ENCODE measurements at places on chromosomes 6 and 20.

DNA sequence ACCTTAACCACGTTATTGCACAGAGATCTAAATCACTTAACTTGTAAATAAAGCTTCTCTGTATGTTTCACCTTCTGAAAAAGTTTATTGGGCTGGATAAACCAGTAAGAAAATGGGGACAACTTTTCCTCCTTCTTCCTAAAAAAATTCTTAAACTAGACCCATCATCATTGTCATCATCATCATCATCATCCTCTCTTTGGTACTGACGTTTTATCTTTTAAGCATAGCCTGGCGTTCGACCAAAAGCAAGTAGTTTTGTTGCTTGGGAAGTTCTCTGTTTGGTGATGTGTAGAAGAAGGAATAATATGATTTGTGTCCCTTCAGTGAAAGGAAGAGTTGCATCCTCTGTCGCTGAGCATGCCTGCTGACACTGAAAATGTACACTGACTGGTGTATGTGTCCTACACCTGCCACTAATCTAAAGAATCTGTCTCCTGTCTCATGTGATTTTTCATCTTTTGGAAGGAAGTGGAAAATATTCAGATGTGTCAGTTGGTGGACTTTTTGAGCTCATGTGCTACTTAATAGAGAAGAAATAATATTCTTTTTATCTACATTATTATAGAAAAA is 2.5 kb downstream of the CLVS2 start:
- DNase-seq, result no peak

GRCh38 chr6:110864824-110865223 is 9.8 kb upstream of the AMD1 start:
- DNase-seq, result no peak

DNA sequence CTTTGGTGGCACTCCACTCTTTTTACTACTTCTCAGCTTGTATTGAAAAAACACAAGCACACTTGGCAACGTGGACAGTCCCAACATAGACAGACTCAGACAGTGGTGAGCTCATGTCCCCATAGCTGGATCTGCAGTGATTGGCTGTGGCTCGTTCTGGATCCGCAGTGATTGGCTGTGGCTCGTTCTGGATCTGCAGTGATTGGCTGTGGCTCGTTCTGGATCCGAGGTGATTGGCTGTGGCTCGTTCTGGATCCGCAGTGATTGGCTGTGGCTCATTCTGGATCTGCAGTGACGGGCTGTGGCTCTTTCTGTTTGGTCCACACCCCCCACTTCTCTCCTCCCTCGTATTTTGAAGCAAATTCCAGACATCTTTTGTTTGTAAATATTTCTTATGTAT is 28.0 kb downstream of the OSBPL2 start:
- DNase-seq, result no peak

- DNase-seq, result no peak
Measured at GRCh38 chr20:51725584-51726176, 42.5 kb downstream of the ATP9A start.

GRCh38 chr20:8853805-8854338 is 215.0 kb upstream of the PLCB4 start:
- peak; percentile 62 for DNase-seq

DNA sequence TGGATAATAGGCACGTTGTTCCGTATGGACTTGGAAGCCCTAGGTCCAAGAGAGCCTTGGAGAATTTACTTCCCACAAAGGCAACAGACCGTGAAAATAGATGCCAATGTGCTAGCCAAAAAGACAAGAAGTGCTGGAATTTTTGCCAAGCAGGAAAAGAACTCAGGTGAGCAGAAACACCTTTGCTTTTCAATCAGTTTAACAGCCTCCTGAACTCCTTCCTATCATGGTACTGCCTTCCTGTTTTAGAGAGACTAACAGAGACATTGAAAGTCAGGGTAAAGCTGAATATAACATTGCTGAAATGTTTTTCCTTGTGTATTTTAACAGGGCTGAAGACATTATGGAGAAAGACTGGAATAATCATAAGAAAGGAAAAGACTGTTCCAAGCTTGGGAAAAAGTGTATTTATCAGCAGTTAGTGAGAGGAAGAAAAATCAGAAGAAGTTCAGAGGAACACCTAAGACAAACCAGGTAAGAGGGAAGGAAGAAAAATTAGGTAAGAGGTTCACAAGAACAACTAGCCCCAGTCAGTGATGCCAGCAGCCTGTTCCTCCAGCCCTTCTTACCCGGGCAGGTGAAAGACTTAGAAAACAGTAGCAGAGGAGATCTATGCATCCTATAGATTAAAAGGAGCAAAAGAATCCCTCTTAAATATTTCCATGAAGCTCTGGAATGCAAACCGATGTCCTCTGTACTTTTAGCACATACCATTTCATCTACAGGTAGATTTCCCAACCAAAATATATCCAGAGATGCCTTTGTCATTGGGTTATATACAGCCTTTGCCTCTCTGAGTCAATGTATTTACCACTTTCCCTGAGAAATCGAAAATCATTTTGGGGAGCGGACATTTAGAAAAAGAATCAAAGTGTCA is 4.0 kb downstream of the EDN1 start:
- no peak for DNase-seq

GRCh38 chr6:32397252-32397920 is 9.6 kb downstream of the BTNL2 start:
- no peak for DNase-seq

DNA sequence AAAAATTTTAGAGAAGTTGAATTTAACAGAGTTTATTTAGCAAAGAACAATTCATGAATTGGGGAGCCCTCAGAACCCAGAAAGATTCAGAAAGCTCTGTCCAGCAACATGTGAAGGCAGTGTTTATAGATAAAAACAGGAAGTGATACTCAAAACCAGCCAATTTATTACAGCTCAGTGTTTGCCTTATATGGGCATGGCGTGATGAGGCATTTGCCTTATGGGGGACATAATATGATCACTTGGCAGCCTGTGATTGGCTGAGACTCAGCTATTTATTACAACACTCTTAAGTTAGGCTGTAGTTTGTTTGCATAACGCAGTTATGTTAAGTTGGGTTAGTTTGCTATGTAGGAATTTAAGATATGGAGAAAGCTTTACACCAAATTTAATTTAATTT is 11.5 kb downstream of the HLA-DPA1 start:
- DNase-seq, result no peak

DNA sequence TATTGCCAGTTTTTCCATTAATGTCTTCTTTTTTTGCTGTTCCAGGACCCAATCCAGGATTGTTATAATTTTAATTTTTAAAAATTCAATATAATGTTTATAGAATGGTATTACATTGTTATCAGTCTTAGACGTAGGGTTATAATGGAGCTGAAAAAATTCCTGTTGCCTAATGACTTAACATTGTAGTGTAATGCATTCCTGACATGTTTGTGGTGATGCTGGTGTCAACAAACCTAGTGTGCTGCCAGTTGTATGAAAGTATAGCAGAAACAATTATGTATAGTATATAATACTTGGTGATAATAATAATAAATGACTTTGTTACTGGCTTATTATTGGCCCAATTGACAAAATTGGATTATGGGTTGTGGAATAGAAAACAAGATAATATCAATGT is 30.4 kb downstream of the KIZ start:
- DNase-seq, result peak; percentile 2

GRCh38 chr20:43824309-43825050 is 90.2 kb upstream of the TOX2 start:
- peak; percentile 12 for DNase-seq

- DNase-seq, result no peak
Measured at GRCh38 chr6:134727081-134727480, 222.8 kb downstream of the ALDH8A1 start.

GRCh38 chr6:89553431-89553830 is 85.1 kb downstream of the LYRM2 start:
- no peak for DNase-seq

DNA sequence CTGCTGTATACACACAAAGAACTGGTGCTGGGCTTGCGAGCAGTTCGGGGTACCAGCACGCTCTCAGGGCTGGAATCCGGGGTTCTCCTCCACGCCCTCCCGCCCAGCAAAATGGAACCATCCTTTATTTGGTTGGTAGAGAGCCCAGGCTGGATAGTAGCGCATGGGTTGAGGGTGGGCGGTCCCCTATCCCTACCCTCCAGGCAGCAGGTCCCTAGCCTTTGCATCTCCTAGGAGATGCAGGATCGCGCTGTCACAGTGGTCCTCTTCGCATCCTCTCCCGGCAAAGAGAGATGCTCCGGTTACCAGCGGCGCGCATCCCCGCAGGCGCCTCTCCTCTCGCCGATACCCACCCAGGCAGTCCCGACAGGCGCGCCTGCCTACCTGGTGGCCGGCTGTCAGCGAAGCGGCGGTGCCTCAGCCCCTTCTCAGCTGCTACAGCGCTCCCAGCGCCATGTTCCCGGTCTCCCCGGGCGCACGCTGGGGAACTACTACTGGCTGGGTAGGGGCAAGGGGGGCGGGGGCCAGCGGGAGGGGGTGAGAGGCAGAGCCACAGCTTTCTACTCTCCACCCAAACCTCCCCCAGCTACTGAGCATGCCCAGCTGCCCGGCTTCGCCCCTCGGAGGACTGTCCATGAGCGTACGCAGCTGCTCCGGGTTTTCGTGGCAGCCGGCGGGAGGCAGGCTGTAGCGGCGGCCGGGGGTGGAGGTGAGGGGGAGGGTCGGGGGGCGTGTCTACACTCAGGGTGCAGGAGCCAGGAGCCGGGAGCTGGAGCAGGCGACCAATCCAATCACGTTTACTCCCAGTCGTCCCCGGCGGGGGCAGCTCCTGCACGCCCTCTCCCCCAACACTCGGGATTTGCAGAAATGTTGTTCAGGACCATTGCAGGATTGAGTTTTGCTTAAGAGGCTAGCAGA is at the start of gene PAK5:
PAK5 (minus strand) TSS at position 699 of the 918 bp plus-strand sequence. CDS start 194,748 bp downstream, outside the sequence.
- peak; percentile 10 for DNase-seq

DNA sequence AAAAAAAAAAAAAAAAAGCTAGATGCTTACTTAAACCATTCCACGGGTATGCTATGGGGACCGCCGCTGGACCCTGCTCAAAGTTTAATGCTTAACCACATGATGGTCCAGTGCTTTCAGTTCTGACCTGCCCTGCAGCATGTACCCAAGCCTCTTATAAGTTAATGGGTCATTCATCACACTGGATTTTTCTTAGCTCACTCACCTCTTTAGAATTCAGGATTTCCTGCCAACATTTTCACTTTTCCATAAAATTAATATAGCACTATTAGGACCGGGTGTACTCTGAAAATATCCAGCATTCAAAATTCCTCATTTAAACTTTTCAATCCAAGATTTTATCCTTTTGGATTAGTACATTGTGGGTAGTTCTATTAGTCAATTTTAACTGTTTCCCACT is 140.8 kb downstream of the ALDH8A1 start:
- peak; percentile 75 for DNase-seq

DNA sequence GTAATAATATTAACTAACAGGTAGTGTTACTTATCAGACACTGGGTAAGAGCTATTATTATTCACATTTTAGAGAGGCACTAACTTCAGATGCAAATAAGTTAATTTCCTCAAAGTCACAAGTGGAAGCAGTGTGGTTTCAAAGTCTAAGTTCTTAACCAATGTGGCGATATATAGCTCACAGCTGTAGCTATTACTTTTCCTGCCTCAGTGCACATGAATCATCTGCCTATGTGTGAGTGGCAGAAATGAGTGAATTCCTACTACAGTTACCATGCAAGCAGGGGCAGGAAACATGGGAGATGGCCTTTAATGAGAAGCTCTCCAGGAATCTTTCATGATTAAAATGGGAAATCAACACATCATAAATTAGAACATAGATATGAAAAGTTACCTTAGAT is 126.2 kb upstream of the EYA4 start:
- peak; percentile 59 for DNase-seq

- no peak for DNase-seq
Measured at GRCh38 chr6:86016077-86016476, 373.4 kb upstream of the SYNCRIP start.

- no peak for DNase-seq
Measured at GRCh38 chr20:752291-752690, 16.0 kb downstream of the SLC52A3 start.

GRCh38 chr6:55034752-55035151 is 139.6 kb upstream of the HCRTR2 start:
- DNase-seq, result no peak

GRCh38 chr20:50592282-50593004 is 82.3 kb downstream of the PTPN1 start:
- no peak for DNase-seq

- DNase-seq, result no peak
Measured at GRCh38 chr6:100691972-100692371, 189.2 kb downstream of the ASCC3 start.

DNA sequence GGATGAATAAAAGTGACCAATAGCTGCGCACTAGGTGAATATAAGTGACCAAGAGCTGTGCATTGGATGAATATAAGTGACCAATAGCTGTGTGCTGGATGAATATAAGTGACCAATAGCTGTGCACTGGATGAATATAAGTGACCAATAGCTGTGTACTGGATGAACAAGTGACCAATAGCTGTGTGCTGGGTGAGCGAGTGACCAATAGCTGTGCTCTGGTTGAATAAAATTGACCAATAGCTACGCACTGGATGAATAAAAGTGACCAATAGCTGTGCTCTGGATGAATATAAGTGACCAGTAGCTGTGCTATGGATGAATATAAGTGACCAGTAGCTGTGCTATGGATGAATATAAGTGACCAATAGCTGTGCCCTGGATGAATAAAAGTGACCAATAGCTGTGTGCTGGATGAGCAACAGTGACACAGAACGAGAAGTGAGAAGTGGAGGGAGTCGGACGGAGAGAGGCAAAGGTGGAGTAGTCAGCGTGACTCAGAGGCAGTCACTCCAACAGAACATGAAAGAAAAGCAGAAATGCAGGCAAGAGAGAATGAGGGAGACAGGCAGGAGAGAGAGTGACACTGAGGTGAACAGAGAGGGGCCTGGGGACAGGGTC is 38.5 kb downstream of the RBM38 start:
- DNase-seq, result peak; percentile 44

- DNase-seq, result no peak
Measured at GRCh38 chr6:154295733-154296132, 60.9 kb downstream of the IPCEF1 start.

DNA sequence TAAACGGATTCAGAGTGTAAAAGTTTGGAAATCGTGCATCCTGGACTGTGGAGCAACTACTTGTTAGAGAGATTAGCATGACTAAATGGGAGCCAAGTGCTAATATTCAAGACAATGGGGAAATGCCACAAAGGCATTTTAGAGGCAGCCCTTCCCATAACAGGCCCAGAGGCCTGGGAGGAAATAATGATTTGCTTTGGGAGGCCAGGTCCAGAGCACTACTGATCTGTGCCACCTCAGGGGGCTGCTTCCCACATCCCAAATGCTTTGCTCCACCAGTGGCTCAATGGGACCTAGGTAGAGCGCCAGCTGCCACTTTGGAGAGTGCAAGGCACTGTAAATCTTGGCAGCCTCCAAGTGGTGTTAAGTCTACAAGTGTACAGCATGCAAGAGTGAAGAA is 91.9 kb upstream of the HSF2 start:
- no peak for DNase-seq

DNA sequence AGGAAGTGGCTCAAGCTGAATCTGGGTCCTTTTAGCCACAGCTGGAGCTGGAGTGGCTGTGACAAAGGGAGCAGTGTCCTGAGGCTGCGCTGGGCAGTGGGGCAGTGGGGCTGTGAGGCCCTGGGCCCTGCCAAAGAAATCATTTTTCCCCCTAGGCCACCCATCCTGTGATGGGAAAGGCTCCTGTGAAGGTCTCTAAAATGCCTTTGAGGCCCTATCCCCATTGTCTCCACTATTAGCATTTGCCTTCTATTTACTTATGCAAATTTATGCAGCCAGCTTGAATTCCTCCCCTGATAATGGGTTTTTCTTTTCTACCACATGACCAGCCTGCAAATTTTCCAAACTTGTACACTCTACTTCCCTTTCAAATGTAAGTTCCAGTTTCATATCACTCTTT is 539.2 kb downstream of the MEI4 start:
- DNase-seq, result no peak

- no peak for DNase-seq
Measured at GRCh38 chr6:145850671-145851070, 36.1 kb upstream of the FBXO30 start.

All from kidney epithelial cell (primary cell).